Liver (tissue), 10 donors: ENCODE measurements at places on chromosomes 16 and 17.

GRCh38 chr17:43021741-43022512 lies at the start of gene VAT1:
VAT1 (minus strand) TSS chr17:43022385; CDS start chr17:43022322, 63 bp downstream.
- peak; percentile 81 for DNase-seq

GRCh38 chr16:80060470-80060869 lies 459.9 kb upstream of the MAF start:
- no peak for DNase-seq

GRCh38 chr16:51154271-51155171 lies 3.5 kb upstream of the SALL1 start:
- DNase-seq: no peak

GRCh38 chr16:4517812-4518680 lies 20.5 kb downstream of the CDIP1 start:
- DNase-seq: no peak

GRCh38 chr16:87240211-87241136 lies 76.7 kb downstream of the C16orf95 start:
- DNase-seq: no peak

DNA sequence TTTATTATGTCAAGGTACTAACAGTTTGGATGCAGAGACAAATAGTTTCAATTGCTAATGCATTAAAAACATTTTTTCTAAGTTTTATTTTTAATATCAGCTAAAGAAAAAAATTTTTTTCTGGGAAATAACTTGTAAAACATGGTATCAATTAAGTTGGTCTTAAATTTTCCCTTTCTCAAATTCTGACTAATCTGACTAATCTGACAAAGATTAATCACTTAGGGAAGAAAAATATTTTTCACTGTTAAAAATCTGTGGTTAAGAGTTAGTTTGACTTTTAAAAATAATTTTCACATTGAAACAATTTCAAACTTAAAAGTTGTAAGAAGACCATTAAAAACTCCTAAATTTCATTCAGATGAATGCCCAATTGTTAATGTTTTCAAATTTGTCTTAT lies 74.6 kb downstream of the MYO1D start:
- no peak for DNase-seq

DNA sequence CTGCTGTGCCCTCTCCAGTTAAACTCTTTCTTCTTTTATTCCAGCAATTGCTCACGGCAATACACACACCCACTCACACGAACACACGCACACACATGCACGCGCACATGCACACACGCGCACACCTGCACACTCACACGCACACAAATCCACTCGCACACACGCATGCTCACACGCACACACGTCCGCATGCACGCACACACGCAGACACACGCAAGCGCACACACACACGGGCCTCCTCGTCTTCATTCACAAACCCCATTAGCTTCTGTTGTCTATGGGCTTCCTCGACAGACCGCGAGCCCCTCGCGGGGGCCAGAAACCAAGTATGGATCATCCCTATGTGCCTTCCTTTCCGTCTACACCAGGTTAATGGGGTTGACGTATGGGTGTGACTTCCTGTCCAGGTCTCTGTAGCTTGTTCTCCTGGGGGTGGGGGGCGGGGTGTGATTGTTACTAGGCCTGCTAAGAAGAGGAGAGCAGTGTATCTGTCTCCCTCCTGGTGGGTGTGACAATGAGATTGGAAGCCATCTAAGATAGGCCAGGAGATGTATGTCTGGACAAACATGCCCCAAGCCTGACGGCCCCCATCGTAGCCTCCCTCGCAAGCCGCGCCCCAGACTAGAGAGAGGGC lies 670 bp upstream of the CTF1 start:
- DNase-seq: no peak

DNA sequence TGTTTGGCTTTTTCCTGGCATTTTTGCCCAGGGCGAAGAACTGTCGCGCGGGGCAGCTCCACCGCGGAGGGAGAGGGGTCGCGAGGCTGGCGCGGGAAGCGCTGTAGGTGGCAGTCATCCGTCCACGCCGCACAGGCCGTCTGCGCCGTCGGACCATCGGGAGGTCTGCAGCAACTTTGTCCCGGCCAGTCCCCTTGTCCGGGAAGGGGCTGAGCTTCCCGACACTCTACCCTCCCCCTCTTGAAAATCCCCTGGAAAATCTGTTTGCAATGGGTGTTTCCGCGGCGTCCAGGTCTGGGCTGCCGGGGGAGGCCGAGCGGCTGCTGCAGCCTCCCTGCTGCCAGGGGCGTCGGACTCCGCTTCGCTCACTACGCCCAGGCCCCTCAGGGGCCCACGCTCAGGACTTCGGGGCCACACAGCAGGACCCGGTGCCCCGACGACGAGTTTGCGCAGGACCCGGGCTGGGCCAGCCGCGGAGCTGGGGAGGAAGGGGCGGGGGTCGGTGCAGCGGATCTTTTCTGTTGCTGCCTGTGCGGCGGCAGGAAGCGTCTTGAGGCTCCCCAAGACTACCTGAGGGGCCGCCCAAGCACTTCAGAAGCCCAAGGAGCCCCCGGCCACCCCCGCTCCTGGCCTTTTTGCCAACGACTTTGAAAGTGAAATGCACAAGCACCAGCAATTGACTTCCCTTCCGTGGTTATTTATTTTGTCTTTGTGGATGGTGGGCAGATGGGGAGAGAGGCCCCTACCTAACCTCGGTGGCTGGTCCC lies 2.3 kb upstream of the CBX4 start:
- no peak for DNase-seq

DNA sequence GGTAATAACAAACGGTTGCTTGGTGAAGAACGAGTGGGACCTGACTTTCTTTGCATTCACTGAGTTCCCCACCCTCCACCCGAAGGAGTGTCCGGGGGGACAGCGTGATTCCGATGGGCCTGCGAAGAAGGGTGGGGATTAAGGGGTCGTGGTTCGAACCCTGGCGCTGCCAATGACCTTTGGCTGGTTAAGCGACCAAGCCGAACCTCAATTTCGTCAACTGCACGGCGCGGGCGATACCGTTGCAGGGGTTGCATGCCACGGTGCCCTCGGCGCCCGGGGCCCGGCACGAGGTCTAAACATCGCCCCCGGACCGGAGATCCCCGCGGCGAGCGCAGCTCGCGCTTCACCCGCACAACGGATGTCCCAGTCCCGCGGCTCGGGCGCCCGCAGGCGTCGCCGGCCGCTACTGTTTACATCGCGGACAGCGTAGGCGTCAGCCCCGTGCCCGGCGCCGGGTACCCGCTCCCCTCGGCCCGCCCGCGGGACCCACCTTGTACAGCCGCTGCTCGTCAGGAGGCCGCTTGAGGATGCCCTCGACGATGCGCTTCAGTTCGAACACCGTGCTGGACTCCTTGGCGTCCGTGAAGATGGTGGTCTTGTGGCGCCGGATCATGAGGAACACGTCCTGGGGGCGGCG lies 460 bp downstream of the ELOB start:
- DNase-seq: peak; percentile 59

- peak; percentile 5 for DNase-seq
Observed at GRCh38 chr16:35733278-35733965, 2274.0 kb downstream of the TP53TG3F start.

GRCh38 chr17:65783845-65784334 lies 222.4 kb upstream of the AXIN2 start:
- no peak for DNase-seq

GRCh38 chr17:63139356-63139755 lies 173.3 kb downstream of the TANC2 start:
- no peak for DNase-seq

DNA sequence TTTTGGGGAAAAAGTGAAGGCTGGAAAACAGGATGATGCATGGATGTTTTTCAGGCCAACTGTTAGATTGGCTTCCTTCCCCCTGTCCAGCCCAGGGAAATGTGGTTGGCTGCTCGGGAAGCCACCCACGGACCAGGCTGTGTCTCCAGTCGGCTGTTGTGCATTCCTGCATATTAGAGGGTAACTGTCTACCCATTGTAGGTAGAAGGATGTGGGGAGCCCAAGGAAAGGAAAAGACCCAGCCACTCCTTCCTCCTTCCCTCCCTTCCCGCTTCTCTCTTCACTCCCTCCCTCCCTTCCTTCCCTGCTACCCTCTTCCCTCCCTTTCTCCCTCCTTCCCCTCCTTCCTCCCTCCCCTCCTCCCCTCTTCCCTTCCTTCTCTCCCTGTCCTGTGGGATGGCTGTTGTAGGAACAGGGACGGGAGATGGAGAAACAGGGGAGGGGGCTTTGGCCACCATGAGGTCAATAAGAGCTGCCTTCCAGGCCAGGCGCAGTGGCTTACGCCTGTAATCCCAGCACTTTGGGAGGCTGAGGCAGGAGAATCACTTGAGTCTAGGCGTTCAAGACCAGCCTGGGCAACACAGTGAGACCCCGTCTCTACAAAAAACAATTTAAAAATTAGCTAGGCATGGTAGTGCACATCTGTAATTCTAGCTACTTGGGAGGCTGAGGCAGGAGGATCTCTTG lies 16.9 kb downstream of the SYT17 start:
- no peak for DNase-seq

DNA sequence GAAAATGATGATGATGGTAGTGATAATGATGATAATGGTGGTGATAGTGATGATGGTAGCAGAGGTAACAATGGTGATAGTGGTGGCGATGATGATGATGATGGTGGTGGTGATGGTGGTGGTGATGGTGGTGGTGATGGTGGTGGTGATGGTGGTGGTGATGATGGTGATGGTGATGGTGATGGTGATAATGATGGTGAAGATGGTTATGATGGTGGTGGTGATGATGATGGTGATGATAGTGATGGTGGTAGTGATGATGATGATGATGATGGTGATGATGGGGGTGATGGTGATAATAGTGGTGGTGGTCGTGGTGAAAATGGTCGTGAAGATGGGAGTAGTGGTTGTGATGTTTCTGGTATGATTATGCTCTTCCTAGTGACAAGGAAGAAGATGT lies 581.8 kb downstream of the HS3ST4 start:
- no peak for DNase-seq

GRCh38 chr17:64387545-64388171 lies 3.0 kb downstream of the PECAM1 start:
- DNase-seq: no peak

DNA sequence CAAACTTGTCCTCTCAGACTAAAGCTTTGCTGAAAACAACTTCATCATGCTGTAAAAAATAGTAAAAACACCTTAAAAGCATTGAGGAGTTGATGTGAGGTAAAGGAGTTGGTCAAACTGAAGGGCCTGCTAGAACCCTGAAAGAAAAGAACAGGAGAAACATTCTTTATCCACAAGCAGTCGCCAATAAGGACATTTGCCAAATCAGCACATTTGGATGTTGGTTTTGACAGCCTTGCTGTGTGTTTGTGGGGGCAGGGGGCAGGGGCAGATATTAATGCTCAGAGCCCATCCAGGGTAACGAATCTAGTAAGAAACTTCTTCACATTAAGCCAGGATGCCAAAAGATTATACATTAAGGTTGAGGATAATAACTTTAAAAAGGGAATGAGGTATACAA lies 399.9 kb upstream of the ZFHX3 start:
- DNase-seq: no peak

GRCh38 chr16:81445966-81446906 lies 1.6 kb downstream of the CMIP start:
- no peak for DNase-seq
